ENCODE measurements at places on chromosomes 1 and 21.

DNA sequence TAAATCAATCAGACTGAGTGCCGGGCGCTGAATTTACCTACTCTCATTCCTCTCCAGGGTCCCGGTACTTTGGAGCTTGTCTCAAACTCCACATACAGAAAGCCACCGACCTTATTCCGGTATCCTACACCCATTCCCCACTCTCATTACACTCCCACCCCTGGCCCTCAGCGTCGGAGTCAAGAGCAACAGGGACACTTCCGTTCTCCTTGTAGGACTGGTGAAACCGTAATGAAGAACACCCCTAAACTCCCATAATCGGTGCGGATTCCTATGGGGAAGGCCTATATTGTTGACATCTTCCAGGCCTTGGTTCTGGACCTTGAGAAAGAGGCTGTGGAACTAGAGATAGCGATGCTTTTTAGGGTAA, 798 bp downstream of the ZBED6 start:
- no peak for DNase-seq

DNA sequence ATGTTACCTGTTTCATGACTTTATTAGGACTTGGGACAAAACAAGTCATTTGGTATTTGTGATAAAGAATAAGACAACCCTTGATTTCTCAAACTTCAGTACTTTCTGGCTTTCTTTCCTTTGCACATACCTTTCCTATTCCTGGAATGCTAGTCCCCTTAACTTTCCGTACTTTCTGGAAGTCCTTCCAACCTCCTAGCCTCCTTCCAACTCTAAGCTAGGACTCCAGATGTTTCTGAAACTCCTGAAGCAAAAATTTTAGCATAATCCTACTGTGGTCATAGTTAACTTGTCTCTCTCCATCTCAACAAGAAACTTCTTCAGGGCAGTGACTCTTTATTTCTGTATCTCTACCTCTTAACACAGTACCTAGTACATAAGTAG, 19.8 kb upstream of the C1orf105 start:
- no peak for DNase-seq

GRCh38 chr1:39230261-39231190, 26.0 kb downstream of the MACF1 start:
- DNase-seq, result no peak

- DNase-seq, result no peak
Measured at GRCh38 chr1:170769691-170770090, 105.8 kb downstream of the PRRX1 start.

- no peak for DNase-seq
Measured at GRCh38 chr1:45953934-45954847, 150.8 kb downstream of the MAST2 start.

- no peak for DNase-seq
Measured at GRCh38 chr1:210292231-210292871, 36.4 kb upstream of the HHAT start.

- no peak for DNase-seq
Measured at GRCh38 chr1:118116909-118117308, 68.1 kb downstream of the SPAG17 start.

DNA sequence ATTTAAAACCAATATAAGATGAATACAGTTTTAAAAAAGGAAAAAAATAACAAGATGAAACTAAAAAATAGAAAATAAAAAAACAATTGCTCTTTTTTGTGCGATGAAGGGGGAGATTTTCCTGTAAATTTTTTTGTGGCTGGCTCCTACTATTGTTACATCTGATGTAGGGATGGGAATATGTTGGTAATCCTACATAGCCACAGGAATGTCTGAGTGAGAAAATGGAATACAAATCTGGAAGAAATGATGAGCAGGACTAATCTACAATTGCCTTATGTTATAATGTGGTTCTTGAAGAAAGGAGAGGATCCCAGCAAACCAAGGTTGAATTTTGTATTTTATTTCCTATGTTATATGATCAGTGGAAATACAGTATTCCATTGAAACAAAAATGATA, 40.9 kb downstream of the ATP6V1G3 start:
- DNase-seq, result no peak

- no peak for DNase-seq
Measured at GRCh38 chr1:238581332-238581731, 690.6 kb upstream of the ZP4 start.

- DNase-seq, result no peak
Measured at GRCh38 chr21:45551316-45551715, 9.1 kb upstream of the SLC19A1 start.

DNA sequence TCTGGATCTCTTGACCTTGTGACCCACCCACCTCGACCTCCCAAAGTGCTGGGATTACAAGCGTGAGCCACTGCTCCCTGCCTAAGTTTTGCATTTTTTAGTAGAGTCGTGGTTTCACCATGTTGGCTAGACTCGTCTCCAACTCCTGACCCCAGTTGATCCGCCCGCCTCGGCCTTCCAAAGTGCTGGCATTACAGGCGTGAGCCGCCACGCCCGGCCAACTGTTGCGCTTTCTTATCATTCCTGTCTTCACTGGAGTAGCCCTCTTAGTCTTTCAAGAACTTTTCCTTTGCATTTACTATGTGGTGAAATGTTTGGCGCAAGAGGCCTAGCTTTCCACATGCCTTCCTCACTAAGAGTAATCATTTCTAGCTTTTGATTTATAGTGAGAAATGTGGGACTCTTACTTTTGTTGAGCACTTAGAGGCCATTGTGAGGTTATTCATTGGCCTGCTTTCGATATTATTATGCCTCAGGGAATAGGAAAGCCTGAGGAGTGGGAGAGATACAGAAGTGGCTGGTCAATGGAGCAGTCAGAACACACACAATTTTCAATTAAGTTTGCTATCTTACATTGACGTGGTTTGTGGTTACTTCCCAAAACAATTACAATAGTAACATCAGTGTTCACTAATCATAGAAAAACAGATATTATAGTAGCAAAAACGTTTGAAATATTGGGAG, 111.0 kb downstream of the ZMYM4 start:
- no peak for DNase-seq

DNA sequence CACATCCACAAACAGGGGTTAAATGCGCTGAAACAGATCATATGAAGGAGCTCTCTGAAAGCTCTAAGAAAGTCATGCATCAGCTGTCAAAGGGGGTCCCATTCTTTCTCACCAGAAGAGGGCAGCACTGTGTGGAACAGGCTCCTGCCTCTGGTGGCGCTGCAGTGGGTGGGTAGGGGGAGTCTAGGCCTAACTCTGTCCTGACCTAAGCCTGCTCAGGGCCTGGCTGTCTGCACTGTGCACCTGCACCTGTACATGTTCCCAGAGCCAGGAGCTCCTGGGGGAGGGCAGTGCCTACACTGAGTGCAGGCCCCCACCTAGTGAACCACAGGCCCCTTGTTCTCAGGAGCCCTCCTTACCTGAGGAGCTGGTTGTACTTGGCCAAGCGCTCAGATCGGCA, 16.0 kb downstream of the ENO1 start:
- DNase-seq, result no peak

- no peak for DNase-seq
Measured at GRCh38 chr1:220827445-220828178, 40.9 kb downstream of the MTARC1 start.

DNA sequence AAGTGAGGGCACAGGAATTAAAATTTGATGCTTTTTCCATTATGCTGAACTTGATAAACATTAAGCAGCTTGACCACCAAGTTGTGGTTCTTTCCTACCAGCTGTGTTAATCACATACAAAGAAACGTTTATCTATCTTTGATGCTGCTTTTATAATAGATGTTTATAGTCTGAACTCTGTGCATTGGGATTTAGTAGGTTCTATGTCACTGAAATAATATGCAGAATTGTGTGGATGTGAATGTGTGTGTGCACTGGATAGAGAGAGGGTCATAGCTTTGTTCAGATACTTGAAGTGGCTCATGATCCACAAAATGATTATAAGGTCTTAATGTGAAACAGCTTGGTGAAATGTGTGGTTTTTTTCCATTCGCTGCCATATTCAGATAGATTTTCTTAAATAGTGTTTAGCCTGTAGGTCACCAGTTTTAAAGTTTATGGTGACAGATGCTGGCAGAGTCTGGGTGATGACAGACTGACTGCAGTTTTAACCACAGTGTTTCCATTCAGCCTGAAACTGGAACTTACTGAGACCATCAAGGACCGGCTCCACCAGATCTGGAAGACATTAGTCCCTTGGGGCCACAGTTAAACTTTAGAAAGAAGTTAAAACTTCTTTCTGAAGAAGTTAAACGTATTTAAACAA, 10.2 kb downstream of the DDI2 start:
- DNase-seq, result no peak

GRCh38 chr1:53737648-53738204, 1.2 kb downstream of the GLIS1 start:
- DNase-seq, result no peak

- DNase-seq, result no peak
Measured at GRCh38 chr1:225454733-225455132, 26.9 kb upstream of the LBR start.

GRCh38 chr21:20257052-20257740, 741.0 kb upstream of the NCAM2 start:
- no peak for DNase-seq

DNA sequence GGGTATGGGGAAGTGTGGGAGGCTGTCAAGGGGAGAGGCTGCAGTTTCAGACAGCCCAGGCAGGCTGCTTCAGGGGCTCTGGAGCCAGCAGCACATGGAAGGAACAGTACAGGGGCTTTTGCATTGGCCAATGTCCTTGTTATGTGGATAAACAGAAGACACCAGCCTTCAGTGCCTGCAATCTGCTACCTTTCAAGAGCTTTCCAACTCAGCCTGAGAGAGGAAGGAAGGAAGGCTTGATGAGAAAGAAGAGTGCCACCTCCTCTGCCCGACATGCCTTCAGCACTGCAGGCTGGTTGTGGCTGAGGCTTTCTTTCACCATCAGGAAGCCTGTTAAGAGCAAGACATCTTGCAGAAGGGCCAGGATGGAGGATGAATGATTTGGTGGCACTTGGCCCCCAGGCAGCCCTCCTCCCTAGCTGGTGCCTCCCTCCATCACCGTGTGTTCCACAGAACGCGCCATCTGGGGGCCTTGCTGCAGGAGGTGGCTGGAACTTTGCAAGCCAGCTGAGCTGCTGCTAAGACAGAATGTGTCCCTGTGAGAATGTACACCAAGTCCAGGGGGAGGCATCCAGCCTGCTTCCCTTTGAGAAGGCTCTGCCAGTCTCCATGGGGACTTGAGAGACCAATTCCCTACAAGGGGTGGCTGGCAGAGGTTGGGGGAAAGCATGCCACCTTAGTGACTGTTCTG, 372.4 kb upstream of the PROX1 start:
- no peak for DNase-seq

GRCh38 chr1:151196292-151196800, 2.0 kb upstream of the PIP5K1A start:
- peak; percentile 91 for DNase-seq

DNA sequence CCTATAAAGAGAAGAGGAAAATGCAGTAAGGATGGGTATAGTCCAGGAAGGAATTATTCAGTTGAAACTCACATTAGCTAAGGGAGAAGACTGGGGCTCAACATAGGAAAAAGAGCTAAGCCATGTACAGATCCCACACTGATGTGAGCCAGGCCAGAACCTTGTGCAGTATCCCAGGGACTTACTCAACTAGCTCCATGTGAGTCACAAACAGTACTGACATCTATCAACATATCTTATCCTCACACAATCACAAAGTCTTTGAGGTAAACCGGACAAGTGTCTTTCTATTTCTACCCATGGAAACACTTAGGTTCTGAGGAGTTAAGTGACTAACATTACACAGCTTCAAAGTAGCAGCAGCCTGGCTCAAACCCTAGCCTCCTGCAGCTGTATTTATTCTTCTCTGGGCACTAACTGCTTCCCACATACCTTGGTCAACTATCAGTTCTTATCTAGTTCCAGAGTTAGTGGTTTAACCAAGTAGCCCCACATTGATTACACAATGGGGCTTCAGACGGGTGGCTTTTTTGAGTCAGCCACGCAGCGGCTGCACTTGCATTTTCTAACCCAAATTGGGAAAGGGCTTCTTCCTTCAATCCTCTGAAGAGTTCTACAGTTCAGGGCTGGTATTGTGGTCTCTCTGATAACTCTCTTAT, 9.5 kb downstream of the CD5L start:
- DNase-seq, result no peak

- no peak for DNase-seq
Measured at GRCh38 chr1:109623601-109624161, 4.0 kb downstream of the AMPD2 start.

DNA sequence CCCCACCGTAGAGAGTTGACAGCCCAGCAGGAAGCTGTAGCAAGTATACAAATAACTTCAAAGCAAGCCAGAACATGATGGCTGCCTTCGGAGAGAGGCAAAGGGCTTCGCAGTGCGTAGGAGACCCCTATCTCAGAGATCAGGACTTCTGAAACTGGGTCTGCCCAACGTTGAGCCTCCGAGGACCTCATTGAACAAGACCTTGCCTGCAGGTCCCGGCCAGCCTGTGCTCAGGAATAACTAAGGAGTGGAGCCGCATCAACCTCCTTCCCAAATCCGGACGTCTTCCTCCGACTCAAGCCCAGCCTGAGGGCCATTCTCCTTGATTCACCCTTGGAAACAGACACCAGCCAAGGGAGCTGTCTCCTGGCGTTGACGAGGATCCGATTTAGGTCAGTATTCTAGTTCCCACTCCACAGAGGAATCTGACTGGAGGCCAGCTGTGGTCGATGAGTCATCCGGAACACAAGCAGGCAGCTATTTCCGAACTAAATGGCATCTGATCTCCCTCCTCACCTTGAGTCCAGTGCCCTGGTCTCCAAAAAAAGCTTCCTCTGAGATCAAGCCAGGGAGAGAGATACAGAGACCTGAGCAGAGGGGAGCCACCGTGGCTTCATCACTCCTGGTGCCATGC, 166.5 kb upstream of the COA6 start:
- peak; percentile 74 for DNase-seq

GRCh38 chr1:235507623-235508022, 3.4 kb upstream of the B3GALNT2 start:
- no peak for DNase-seq

DNA sequence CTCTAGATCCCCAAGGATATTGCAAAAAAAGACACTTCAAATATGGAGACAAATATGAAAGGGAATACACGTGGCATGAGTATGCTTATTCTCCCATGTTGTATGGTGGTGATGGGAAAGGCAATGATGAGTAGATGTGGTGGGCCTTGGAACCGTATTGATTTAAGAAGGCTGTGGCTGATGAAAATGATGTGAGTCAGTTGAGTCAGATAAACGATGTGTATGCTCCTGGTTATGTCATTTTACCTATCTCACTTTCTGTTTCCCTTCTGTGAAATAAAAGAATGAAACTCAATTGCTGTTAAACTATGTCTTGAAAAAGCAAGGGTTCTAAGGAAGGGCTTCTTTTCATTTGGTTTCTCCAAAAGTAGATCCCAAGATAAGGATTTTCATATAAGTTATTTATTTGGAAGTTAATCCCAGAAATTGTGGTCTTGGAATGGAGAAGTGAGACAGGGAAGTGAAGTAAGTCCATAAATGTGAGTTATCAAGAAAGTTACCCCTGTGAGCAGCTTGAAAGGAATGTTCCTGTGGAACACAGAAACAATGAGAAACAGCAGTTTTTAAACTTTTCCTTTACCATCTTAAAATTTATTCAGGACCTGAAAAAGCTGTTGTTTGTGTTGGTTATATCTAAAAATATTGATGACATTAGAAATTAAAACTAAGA, 292.0 kb downstream of the DUSP10 start:
- DNase-seq, result no peak
